Stimulated activated CD4-positive, alpha-beta T cell treated with anti-CD3 and anti-CD28 coated beads, Interleukin-1b, Interleukin-23, amount 100 ng/mL, for 4 hours (primary cell): ENCODE measurements at places on chromosomes 6 and 20.

GRCh38 chr6:124393536-124393935, 568.7 kb upstream of the RNF217 start:
- no peak for DNase-seq

DNA sequence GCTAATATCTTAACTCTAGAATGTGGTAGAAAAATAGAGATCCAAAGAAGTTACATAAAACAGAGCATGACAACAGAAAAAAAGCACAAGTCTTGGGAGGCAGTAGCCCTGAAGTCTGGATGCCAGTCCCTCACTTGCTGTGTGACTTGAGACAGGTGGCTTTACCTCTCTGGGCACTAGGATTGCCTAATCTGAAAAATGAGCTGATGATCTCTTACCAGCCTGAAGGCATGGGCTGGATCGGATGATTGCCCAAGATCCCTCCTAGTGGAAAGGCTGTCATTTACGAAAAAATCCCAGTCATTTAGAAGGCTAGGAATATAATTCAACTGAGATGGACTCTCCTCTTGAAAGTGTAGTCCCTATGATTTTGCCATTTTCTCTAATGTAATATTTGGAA, 10.9 kb upstream of the GCM1 start:
- no peak for DNase-seq

GRCh38 chr6:143179901-143180612, 119.4 kb downstream of the AIG1 start:
- no peak for DNase-seq

DNA sequence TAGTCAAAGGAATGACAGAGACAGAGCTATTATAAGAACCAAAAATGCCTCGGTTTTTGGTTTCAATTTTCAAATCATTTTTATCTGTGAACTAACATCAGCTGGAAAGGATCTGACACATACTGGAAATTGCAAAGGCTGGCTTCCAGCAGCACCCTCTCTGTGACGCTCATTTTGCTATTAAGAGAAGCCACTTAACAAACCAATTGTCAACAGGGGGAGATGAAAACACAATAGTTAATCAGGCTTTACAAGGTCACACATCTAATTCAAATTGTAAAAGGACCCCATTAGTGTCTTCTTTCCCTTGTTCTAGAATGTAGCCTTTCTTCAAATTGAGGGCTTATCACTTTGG, 160.5 kb downstream of the TFAP2B start:
- DNase-seq: no peak

- no peak for DNase-seq
Observed at GRCh38 chr6:150185732-150186117, 42.9 kb downstream of the PPP1R14C start.

DNA sequence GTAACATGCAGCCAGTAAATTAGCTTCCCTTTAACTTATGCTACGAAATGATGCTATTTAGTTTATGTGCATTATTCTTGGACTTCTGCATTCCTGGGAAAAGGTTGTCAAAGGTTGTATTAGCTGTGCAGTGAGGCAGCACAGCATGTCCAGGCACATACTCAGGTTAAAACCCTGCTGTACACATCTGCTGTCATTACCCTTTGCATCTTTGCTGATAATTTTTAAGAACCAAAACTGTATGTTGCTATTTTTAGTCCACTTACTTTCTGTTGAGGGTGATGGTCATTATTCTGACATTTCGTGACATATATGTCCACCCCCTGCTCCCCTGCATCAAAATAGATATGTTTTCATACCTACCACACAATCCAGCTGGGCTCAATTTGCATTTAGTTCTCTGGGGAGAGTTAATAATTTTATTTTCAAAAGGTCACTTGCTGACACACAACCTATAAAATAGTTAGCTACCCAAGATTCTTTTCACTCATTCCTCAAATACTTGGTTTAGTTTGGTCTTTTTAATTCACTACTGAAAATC, 142.5 kb upstream of the SPACA1 start:
- no peak for DNase-seq

GRCh38 chr6:100446115-100447080, 18.3 kb downstream of the SIM1 start:
- DNase-seq: no peak

GRCh38 chr20:404088-404487, 4.0 kb upstream of the RBCK1 start:
- no peak for DNase-seq

GRCh38 chr6:139129284-139129683, 5.6 kb upstream of the HECA start:
- DNase-seq: no peak

GRCh38 chr6:12328701-12329100, 38.5 kb downstream of the EDN1 start:
- DNase-seq: no peak

DNA sequence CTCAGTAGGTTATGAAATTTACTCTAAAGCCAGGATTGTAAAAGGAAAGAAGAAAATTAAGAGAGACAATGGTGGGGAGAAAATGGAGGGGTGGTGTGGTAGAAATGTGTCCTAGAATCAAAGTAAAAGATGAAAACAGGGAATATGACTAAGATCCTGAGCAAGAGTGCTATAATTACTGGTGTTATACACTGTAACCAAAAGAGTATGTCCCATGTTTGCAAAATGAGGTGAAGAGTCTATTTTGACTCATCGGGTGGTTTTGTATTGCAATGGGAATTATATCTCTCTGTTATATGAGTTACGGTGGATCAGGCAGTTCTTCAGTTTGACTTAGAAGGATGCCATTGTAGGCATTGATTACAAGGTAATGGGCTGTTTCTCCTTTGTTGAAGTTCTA, 8.5 kb downstream of the L3MBTL3 start:
- no peak for DNase-seq
